ENCODE measurements at places on chromosomes 1 and 21.

DNA sequence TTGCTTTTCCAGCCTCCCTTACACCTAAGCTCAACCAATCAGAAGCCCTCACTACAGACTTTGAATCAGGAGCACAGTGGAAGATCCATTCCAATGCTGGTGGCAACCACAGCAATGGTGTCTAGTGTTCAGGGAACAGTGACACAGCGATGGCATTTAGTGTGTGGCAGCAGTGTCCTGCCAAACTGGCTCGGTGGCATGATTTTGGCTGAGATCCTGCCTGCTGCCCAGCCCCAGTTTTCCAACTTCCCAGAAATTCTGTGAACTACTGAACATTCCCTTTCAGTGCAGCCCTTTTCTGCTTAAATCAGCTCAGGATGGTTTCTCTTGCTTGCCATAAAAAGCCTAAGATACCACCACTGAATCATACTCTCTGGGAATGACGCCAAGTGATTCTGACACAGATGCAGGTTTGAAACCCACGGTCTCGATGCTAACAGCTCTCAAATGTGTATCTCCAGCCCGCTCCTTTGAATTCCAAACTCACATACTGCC lies 8.8 kb downstream of the ASAP3 start:
- no peak for DNase-seq

GRCh38 chr1:209428241-209428921 lies 155.1 kb upstream of the CAMK1G start:
- no peak for DNase-seq

DNA sequence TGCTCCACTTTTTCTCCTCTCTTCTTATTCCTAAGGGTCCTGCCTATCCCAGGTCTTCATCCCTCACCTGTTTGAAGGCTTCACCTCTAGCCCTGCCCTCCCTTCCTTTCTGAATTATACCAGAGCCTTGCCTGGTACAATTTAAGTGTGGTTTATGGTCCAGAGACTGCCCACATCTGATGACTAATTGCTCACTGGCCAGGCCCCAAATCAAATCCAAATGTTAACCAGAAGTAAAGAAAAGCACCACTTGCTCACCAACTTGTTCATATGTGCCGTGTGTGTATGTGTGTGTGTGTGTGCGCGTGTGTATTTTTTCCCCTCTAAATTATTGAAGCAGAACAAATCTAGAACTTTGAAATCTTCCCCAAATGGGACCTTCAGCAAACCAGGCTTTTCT lies 26.4 kb downstream of the MYOM3 start:
- DNase-seq = no peak

DNA sequence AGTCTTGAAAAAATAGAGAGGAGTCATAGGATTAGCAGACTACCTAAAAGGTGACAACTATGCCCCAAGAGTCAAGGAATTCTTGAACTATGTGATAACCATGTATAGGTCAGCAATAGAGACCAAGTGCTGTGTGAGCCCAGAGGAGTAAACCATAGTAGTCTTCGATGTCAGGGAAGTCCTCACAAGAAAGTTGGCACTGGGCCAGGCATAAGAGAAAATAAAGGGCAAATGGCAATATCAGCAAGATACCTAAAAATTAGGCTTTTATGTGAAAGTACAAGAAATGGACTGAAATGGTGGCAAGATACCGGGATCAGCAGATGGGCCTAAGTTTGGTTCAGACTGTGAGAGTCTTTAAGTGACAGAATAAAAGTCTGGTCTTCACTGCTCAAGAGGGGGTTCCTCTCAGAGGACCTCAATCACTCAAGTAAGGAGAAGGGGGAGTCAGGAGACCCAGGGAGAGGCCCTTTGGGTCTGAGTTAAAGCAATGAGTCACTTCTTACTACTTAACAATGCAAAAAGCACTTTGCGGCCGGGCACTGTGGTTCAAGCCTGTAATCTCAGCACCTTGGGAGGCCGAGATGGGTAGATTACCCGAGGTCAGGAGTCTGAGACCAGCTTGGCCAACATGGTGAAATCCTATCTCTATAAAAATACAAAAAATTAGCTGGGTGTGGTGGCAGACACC lies 95.0 kb downstream of the TEX35 start:
- no peak for DNase-seq

GRCh38 chr1:156471496-156472490 lies 28.8 kb downstream of the MEF2D start:
- DNase-seq = no peak

DNA sequence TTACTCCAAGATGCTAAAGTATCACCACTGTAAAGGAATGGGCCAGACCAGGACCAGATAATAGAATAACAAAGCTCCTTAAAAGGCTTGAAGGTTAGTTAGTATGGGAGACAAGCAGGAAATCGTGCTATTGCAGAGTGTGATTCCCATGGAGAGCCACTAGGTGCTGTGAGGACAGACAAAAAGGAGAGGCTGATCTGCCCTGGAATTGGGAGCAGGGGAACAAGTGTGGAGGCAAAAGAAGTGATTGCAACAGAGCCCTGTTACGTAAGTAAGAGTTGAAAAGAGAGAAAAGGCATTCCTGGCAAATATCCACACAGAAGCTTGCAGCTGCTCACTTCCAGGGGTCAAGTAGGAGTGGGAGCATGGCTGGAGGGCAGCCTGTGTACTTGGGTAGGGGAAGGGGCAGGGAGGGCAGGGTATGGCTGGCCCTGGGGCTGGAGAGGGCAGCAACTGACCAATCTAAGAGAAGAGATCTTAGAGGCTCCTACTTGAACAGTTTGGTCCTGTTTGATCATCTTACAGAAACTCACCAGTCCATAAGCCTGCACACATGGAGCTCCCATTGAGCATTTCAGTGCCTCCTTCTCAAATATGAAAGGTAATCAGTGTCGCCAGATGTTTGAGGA lies 207.7 kb upstream of the GJB5 start:
- DNase-seq = no peak

GRCh38 chr1:82258887-82259286 lies 458.2 kb downstream of the ADGRL2 start:
- DNase-seq = no peak

DNA sequence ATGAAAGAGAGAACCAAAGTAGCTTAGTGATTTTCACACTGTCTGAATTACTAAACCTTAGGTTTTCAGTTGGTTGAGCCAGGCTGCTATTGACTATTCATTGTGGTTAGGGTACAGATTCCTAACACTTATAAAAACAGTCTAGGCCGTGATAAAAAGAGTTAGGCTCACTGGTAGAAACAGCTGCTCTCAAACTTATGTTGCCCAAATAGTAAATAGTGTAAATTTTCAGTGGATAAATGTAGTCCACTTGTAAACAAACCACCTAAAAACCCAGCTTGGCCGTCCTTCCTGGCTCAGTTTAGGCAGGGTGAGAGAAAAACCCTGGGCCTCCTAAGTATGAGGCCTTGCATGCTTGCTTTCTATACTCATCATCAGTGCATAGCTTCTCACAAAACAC lies 34.9 kb downstream of the ARID1A start:
- DNase-seq = no peak

GRCh38 chr1:174242856-174243255 lies 83.5 kb downstream of the RABGAP1L start:
- DNase-seq = no peak

DNA sequence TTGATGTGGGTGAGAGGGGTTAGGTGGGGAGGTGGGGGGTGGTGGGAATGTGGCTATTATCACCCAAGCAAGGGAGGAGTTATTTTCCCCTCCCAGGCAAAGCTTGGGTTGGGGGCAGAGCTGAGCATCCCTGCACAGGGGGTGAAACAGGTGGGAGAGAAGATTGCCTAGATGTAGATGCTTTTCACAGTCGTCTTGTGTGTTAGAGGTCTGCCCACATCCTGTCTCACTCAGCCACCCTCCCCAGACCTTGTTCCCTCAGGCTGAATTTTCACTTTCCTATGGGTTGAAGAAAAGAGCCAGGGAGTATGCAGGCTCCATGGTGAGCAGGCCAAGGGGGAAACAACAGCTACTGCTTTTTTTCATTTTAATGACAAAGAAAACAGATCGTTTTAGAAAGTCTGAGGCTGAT lies 223.5 kb downstream of the KIF26B start:
- DNase-seq = no peak

- no peak for DNase-seq
Observed at GRCh38 chr1:88655685-88656299, 28.3 kb upstream of the PKN2 start.

DNA sequence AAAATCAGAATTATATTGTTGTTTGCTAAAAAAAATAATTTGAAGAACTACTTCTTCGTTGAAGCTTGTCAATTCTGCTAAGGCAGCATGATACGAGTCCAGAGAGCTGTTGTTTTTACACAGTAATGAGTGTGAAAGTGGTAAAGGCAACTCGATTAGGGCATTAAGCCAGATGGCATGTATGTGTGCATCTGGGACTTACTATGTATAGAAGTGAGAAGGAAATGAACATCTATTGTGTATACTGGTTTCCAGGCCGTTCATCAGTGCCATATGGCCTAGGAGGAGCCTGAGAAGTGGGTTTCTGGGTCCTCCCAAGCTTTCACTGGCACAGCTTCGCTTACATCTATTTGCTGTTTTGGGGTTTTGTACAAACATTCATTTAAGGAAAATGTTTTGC lies 5.7 kb downstream of the CTPS1 start:
- DNase-seq = no peak

- DNase-seq = no peak
Observed at GRCh38 chr1:238898856-238899255, 487.5 kb upstream of the CHRM3 start.

DNA sequence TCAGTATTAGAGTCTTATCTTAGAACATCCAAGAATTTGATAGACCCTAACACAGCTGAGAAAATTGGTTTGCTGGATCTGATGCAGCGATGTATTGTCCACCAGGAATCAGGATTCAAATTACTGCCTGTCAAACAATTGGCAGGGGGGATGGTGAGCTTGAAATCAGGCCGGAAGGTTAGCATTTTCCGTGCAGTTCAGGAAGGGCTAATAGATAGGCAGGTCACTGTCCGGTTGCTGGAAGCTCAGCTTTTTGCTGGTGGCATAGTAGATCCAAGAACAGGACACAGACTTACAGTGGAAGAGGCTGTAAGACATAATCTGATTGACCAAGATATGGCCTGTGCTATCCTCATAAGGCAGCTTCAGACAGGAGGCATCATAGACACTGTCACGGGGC lies 127.2 kb downstream of the MACF1 start:
- DNase-seq = no peak

GRCh38 chr21:38268864-38269575 lies 12.2 kb downstream of the KCNJ15 start:
- DNase-seq = no peak
